Activated CD8-positive, alpha-beta memory T cell treated with anti-CD3 and anti-CD28 coated beads for 1 hour (primary cell): ENCODE measurements at places on chromosomes 6 and 20.

GRCh38 chr6:105646391-105646867 is 243.5 kb upstream of the PREP start:
- DNase-seq, result no peak

DNA sequence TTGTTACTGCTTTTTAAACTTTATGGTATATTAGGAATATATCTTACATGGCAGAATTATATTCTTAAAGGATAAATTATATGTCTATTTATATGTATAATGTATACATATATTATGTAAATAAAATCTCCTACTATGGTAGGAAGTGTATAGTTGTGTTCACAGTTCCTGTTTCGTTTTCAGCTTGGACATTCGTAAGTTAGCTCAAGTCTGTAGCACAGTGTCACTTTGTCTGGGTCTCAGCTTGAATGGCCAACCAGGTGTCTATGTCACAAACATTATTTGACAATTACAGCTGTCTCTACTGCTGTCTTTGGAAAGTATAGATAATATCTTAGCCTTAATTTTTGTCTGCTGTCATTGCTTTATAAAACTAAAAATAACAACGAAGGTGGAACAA is 303.9 kb downstream of the CDKAL1 start:
- DNase-seq, result no peak

DNA sequence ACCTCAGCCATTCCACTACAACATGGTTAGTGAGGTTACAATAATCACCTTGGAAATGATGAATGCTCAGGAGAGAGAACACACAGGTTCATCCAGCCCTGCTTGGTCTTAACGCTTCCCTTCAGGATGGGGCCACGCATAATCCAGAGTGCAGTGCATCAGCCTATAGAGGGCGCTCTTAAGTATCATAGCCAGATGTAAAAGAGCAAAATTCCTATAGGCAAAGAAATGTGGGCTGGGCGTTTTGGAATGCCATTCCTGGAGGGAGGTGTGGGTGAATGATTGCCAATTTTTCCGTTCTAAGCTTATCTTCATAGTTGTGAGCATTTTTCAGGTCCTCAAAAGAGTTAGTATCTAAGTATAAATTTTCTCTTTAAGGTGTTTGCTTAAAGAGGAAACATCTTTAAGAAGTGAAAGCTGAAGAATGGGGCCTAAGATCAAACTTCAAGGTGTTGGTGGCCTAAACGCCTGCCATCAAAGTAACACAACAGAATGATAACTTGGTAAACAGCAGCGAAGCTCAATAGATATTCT is 1.8 kb downstream of the RIPOR2 start:
- DNase-seq, result no peak

DNA sequence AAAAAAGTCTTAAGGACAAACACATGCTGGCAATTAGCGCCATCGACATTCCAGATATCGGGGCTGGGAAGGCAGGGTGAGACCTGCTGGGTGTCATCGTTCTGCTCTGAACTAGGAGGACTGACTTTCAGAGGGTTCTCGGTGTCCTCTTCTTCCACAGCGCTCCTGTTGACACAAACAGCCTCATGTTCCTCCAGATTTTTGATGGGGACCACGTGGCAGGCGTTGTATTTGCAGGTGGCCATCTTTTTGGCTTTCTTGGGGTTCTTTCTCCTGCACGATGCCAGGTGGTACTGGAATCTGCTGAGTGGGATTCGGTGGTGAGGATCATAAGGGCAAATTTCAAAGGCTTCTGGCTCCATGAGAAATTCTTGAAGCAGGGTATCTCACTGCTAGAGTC is 469 bp downstream of the GTSF1L start:
- no peak for DNase-seq

GRCh38 chr6:159973951-159974350 is 5.1 kb downstream of the IGF2R start:
- DNase-seq, result no peak

- no peak for DNase-seq
Measured at GRCh38 chr20:58800134-58800871, 50.4 kb downstream of the GNAS-AS1 start.

DNA sequence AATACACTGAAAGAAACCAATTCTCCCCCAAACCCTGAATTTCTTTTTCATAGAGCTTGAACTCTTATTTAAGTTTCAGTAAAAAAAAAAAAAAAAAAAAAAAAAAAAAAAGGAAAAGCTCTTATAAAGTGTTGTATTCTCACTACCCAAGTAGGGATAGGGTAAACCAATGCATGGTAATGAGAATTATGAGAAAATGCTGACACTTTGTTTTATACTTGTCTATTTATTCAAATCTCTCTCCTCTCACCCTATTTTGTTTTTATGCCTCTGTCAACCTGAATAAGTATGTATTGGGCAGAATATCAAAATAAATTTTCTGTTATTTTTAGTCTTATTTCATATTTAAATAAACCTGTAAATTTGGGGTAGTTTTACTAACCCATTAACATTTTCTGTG is 181.9 kb downstream of the GJA1 start:
- DNase-seq, result no peak

- DNase-seq, result no peak
Measured at GRCh38 chr6:80142586-80142985, 36.1 kb downstream of the BCKDHB start.

- no peak for DNase-seq
Measured at GRCh38 chr6:6599468-6599873, 11.0 kb downstream of the LY86 start.

DNA sequence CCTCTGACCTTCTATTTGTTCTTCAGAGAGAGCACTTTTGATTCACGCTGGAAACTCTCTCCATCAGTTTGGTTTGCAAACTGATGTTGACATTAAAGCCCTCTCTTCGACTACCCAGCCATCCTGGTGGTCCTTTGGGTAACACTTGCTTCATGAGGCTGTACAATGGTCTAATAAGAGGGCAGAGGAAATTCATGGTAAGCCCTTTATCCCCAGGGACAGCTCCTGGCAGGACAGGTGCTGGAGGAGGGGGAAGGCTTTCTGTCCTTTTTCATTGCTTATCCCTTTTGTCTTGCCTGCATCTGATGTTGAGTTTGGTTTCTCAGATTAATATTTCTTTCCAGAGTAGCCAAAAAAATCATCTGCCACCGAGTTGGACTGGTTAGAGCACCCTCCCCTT is 52.1 kb upstream of the CD93 start:
- no peak for DNase-seq

GRCh38 chr6:138692058-138692977 is 81.3 kb upstream of the CCDC28A start:
- peak; percentile 30 for DNase-seq

GRCh38 chr6:126300735-126301134 is 39.2 kb upstream of the CENPW start:
- DNase-seq, result no peak

DNA sequence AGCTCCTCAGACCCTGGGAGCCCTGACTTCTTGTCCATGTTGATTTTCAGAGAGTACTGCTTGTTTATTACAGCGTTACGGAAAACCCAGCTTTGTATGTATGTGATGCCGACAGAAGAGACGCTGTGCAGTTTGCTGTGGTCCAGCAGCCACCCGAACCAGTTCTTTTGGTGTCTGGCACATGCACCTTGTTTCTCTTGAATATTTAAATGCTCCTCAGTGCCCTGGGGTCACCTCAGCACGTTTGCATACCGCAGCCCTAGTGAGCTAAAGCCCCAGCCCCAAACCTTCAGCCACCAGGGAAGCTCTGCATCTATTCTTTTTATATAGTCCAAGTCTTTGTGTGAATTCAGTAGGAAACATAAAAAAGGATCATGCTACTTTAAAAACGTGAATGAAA is 39.9 kb downstream of the AFDN start:
- DNase-seq, result no peak

- DNase-seq, result no peak
Measured at GRCh38 chr6:125346201-125346925, 44.6 kb upstream of the HDDC2 start.

GRCh38 chr6:16446273-16446672 is 207.9 kb downstream of the GMPR start:
- no peak for DNase-seq

DNA sequence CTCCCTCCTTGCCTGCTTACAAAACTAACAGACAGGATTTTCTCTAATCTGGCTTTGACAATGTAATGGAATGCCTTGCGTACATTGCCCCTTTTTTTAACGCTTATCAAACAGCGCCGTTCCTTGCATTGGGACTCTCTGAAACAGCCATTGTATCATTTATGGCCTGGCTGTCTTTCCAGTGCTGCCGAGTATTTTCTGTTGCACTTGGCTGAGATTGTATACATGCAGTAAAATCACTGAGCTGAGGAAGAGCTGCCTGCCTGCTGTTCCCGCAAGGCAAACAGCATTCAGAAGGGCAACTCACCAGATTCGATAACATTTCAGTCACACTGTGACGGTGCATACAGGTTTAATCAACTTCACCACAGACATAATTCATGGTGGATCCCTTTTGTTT is 106.0 kb downstream of the SH3BGRL2 start:
- DNase-seq, result no peak

DNA sequence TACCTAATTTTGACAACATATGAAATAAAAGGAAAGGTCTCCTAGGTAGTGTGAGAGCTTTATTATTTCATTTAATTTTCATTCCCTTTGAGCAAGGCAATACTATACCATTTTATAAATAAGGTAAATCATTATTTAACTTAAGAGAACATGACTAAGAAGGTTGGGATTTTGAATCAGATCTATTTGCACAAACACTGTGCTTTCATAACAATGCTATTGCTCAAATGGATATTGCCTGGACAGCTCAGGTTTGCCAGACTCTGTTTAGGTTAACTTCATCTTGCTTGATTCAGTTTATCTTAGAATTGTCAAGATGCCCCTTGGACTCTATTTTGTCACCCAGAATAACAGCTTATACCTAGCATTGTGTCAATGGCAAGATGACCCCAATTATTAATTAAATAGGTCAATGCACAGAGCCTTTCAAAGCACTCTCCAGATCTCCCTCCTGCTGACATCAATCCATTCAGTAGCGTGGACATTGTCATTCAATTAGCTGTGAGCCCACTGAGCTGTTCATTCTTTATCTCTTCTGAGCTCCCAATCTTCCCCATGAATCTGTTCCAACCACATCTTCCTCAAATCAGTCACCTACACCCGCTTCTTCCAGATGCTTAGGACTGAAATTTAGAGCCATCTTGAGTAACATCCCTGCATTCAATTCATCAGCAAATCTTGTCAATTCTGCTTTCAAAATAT is 42.1 kb upstream of the TMEM30A start:
- DNase-seq, result no peak

GRCh38 chr20:32063695-32064094 is 11.7 kb downstream of the HCK start:
- no peak for DNase-seq

- DNase-seq, result no peak
Measured at GRCh38 chr6:1392813-1393640, 3.7 kb downstream of the FOXF2 start.

GRCh38 chr6:156617941-156618340 is 159.2 kb upstream of the ARID1B start:
- no peak for DNase-seq

DNA sequence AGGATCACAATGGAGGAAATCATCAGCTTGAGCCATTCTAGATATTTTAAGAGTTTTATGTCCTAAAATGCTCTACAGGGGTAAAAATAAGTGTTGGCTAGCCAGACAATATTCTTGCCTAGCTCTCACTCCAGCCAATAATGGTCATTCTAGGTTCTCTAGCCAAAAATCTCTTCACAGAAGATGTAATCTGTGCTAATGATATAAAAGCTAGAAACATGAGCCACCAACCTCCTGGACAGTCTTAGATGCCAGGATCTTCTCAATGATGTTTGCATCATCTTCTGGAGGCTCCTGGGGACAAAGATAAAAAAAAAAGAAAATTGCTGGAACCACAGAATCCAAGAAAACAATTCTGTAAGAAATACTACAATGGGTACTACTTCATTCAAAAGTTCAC is 119.1 kb downstream of the CHD6 start:
- no peak for DNase-seq

GRCh38 chr6:15995493-15995892 is 133.4 kb upstream of the MYLIP start:
- DNase-seq, result no peak

DNA sequence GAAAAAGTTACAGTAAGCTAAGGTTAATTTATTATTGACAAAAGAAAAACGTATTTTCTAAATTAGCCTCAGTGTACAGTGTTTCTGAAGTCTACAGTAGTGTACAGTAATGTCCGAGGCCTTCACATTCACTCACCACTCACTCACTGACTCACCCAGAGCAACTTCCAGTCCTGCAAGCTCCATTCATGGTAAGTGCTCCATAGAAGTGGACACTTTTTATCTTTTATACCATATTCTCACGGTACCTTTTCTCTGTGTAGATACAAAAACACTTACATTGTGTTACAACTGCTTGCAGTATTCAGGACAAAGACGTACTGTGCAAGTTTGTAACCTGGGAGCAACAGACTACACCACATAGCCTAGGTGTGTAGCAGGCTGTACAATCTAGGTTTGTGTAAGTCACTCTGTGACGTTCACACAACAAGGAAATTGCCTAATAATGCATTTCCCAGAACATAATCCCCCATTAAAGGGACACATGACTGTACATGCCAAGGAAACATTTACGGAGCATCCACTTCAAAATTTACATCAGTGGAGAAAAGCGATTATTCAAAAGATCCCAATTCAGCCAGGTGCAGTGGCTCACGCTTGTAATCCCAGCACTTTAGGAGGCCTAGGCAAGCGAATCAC is 133.4 kb downstream of the BANF2 start:
- DNase-seq, result no peak

DNA sequence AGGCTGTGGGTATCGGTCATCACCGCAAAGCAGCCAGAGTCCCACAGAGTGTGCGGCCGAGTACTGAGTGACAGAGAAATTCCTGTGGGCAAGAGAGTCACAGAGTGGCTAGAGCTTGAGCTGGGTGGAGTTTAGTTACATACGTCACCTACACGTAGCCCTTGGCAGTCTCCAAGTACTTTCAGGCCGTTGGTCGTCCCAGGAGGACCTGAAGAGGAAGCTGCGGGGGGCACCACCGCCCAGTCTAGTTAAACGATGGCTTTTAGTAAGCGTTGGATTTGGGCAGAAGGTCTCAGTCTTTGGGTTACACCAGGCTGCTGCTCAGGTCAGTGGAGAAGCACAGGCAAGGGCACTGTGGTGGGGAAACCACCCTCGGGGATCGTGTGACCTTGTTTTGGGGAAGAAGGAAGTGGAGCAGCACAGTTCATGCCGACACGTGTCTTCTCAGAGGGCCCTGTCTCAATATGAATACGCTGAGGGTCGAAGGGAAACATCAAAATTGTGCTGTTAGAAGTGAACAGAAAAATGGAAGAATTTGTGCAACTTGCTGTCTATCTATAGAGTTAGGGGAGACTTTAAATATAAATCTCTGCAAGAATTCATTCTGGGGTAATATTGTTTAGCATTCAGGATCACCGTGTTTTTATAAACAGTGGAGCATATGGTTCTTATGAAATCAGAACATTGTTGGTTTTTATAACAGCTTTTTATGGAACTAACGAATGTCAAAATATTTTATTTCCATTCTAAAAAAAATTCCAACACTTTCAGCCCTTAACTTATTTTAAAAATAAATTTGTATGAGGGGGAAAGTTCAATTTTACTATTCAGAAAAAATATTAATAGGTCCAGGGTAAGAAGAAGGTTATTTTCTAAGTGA is 28.6 kb downstream of the KIF25 start:
- DNase-seq, result no peak
